ENCODE measurements at places on chromosomes 11 and 22.
A peak's percentile ranks its signal among the peaks of the same experiment; 100 is the strongest.

DNA sequence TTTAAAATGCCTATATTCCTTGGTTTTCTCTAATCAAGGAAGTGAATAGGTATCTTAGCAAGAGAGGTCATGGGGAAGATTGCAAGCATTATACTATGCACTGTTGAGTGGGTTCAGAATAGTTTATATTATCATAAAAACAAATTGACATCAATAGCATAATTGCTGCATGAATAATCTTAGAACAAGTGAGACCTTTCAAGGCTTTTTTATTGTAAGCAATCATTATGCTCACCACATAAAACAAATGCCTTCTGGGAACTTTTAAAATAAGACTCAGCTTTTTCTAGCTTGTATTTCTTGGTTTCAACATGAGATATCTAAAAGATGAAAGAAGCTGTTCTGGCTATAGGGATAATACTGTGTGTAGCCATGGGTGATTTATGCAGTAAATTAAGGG lies 135.6 kb upstream of the ZC3H12C start:
- DNase-seq = no peak

DNA sequence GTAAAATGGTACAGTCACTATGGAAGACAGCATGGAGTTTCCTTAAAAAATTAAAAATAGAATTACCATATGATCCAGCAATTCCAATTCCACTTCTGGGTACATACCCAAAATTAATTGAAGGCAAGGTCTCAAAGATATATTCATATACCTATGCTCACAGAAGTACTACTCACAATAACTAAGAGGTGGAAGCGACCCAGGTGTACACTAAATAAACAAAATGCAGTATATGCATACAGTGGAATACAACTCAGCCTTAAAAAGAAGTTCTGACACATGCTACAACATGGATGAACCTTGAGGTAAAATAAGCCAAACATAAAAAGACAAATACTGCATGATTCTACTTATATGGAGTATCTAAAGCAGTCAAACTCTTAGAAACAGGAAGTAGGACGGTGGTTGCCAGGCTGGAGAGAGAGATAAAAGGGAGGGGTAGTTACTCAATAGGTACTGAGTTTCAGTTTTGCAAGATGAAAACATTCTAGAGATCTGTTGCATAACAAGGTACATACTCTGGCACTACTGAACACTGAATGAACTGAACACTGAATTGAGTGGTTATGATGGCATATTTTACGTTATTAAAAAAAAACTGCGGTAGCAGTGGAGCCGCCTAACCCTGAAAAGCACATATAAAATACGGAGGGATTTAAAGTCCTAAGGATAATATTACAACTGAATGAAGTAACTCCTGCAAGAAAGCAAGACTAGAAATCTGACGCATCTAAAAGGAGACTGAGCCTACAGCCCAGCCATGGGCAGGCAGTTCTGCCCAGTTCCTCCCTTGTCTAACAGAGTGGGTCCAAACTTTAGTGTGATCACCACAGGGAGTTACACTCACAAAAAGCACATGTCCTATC lies 12.8 kb downstream of the DGCR2 start:
- no peak for DNase-seq

- no peak for DNase-seq
Measured at GRCh38 chr11:18791969-18792628, 501 bp upstream of the PTPN5 start.

GRCh38 chr11:76566811-76567210 lies 103.7 kb downstream of the LRRC32 start:
- DNase-seq = no peak

DNA sequence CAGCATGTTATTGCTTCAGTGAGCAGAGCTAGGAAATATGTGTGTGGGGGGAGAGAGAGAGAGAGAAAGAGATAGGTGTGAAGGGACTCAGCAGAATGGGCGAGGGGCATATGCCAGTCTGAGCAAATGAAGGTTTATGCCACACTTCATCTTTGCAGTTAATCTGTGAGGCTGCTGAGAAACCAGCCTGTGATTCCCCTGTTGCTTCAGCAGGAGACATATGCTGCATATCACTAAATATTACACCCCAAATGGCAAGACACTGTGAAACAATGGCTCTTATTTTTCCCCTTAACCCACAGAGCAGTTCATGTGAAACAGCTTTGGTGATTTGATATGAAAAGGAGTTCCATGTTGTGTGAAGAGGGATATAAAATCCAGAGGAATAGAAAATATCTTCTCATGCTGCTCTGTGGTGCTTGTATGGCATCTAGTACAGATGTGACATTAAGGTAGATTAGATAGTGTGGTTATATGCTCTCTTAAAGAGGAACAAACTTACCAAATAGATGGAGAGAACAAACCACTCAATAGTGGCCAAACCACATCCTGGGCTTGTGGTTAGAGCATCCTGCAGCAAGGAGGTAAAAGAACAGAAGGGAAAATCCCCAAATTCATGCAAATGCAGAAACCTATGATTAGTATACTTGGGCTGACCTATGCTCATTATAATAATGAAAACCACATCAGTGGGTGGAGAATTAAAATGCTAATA lies 864.2 kb downstream of the FAM181B start:
- DNase-seq = peak; percentile 56

- DNase-seq = no peak
Measured at GRCh38 chr11:91435694-91436395, 788.8 kb upstream of the FAT3 start.

DNA sequence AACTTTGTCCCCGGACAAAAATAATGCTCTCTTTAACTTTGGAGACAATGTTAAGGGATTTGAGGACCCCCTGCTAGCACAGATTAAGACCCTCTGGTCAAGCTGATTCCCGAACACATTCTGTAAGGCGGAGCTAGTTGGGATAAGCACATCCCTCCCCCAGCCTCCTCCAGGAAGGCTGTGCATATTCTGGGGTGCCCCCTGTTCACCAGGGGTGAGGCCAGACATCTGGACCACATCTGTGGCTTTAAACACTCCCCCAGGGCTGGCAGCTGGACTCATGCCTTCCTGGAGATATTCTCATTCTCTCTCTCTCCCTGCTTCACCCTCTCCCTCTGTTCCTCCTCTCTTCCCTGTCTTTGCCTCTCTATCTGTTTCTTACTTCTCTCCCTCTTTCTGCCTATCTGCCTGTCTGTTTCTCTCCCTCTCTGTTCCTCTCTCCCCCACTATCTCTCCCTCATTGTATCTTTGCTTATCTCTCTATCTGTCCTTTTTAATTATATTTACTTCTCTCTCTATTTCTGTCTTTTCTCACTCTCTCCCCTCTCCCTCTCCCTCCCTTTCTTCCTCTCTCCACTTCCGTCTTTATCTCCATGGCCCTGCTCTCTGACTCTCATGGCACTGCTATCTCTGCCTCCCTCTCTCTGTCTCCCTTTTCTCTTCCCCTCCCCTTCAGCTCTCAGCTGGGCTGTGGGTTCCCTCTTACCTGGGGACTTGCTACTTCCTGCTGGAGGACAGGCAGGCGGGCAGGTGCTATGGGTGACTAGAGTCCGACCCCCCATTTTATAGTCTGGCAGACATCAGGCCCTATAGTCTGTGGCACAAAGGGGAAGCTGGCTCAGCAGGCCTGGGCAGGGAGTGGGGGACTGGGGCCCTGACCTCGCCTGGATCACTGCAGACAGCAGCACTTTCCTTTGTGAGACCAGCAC lies at the start of gene CRYBB1:
Gene CRYBB1 (minus strand): TSS at position 757 of the 929 bp plus-strand sequence. CDS start 1,708 bp downstream, outside the sequence.
- no peak for DNase-seq

DNA sequence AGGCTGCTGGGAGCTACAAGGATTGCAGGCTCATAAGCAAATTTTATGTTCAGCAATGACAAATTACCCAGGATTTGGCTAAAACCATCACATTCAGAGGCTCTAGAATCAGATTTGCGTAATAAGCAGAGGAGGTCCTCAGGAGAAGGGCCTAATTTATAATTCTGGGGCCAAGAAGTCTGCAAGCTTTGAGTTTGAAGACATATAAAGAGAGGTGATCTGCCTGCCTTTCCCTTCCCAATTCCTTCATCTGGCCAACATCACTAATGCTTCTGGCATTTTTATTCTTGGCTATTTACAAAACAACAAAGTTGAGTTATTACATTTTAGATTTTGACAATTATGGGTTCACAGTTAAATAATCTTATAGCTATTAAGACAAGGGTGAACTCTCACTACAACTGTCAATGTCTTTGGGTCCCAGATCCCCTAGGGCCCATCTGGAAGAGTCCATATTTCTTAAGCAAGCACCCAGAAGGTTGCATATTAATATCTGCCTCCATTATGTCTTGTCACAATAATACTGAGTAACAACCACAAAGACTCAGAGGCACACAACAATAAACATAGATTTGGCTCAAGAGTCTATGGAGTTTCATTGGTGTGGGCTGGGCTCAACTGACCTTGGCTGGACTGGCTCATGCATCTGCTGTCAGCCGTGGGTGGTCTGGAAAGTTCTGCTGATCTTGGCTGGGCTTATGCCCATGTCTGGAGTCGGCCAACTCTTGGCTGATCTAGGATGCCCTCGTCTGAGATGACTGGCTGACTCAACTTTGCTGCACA lies 67.2 kb upstream of the CD82 start:
- DNase-seq = no peak

DNA sequence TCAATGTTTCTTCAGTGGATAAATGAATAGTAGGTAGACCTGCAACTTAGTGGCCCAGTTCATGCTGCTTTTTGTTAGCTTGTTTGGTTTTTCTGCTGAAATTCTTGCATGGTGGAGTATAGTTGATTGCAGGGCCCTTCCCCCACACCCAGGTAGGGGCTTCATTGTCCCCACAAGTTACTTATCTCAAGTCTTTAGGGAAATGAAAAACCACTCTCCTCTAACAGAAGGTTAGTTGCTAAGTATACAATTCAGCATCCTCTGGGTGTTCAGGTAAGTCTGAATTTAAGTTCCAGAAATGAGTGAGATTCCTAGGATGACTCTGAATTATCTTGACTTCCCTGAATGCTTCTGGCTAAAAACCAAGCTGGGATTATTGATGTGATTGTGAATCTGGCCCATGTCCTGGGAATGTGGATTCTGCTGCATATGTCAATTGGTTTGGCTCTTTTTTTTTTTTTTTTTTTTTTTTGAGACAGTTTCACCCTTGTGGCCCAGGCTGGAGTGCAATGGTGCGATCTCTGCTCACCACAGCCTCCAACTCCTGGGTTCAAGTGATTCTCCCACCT lies 40.3 kb downstream of the BCL2L13 start:
- DNase-seq = no peak

- DNase-seq = no peak
Measured at GRCh38 chr11:47051217-47051616, 114.7 kb downstream of the CSTPP1 start.

DNA sequence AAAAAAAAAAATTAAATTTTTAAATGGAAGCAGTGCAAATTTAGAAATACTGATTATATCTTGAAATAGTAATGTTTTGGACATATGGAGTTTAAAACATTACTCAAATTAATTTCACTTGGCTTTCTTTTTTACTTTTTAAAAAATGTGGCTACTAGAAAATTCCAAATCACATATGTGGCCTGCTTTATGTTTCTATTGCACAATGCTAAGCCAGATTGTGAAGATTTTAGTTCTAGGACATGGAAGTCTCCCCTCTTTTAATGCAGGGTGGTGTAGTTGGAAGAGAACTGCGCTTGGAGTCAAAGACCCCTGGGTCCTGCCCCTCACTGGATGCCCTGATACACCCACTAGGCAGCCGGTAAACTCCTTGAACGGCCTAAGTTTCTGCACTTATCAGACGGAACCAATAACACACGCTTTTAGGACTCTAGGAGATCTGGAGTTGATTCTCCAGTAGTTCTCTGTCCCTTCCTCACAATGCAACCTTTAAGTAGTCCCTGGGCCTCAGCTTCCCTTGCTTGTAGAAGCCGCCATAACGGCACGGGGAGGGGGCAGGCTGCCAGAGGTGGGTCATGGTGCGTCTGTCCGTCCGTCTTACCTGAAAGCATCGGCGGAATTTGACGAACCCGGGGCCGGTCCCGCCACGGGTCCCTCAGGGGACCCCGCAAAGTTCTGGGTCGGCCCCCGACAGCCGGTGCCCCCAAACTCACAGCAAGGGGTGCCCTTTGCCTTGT lies 505 bp downstream of the FAM227A start:
- no peak for DNase-seq

DNA sequence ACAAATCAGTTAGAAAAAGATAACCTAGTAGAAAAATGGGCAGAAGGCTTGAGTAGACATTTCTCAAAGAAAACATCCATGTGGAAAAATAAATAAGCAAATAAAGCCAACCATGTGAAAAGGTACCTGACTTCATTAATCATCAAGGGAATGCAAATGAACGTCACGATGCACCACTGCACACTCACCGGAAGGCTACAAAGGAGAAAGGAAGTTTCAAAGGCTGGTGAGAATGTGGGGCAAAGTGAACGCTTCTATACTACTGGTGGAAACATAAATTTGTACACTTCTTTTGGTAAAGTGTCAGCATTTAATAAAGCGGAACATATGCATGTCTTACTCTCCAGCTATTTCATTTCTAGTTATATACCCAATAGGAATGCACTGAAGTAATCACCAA lies 166.8 kb downstream of the CSNK2A3 start:
- no peak for DNase-seq

- no peak for DNase-seq
Measured at GRCh38 chr11:119671051-119671450, 57.9 kb downstream of the NECTIN1 start.

- peak; percentile 64 for DNase-seq
Measured at GRCh38 chr22:31630331-31631329, 31.4 kb downstream of the PISD start.

DNA sequence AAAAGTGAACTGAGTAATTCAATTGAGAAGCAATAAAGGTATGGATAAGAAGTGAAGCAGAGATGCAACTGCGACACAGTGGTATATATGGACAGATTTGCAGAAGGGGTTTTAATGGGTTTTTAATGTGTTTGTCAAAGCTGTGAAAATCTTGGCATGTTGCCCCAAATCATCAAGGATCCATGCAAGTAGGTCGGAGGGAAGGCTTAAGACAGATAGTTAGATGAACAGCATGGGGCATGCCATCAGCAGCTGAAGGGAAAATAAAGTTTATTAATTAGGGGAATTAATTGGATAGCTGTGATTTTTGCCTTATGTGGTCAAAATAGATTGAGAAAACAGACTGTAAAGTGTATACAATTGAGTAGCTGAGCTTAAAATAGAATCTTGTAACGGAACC lies 840.1 kb downstream of the JRKL start:
- no peak for DNase-seq

DNA sequence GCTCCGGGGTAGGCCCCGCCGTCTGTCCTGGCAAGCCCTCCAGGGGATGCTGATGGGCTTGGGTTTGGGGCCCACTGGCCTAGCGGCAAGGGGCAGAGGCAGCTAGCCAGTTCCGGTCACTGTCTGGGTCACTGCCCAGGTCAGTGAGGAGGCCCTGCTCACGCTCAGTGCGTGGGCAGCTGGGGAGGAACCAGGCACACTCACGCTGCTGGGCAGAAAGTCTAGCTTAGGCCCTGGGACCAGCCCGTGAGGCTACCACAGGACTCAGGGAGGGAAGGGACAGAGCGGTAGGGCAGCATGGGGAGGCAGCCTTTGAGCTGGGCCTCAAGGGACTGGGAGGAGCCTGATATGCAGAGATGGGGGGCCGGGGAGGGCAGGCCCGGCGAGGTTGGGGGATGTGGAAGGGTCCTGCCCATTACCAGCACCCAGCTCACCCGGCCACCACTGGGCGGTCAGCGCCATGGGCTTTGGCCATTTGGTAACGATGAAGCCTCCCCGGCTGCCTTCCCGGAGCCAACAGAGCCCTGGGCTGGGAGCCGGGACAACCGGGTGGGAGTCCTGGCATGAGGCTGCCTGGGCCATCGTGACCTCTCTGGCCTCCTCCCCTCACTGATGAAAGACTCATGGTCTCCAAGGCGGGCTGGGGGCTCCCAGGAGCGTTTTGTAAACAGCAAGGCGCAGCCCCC lies 14.2 kb downstream of the SHISAL1 start:
- DNase-seq = no peak
